ENCODE measurements at places on chromosomes 5 and 9.
A peak's percentile ranks its signal among the peaks of the same experiment; 100 is the strongest.

- DNase-seq = no peak
Observed at GRCh38 chr5:96734871-96735325, 72.7 kb downstream of the CAST start.

GRCh38 chr9:114662081-114662989, 4.7 kb upstream of the TEX53 start:
- peak; percentile 14 for DNase-seq

GRCh38 chr9:122261469-122261881, 3.2 kb downstream of the RBM18 start:
- no peak for DNase-seq

DNA sequence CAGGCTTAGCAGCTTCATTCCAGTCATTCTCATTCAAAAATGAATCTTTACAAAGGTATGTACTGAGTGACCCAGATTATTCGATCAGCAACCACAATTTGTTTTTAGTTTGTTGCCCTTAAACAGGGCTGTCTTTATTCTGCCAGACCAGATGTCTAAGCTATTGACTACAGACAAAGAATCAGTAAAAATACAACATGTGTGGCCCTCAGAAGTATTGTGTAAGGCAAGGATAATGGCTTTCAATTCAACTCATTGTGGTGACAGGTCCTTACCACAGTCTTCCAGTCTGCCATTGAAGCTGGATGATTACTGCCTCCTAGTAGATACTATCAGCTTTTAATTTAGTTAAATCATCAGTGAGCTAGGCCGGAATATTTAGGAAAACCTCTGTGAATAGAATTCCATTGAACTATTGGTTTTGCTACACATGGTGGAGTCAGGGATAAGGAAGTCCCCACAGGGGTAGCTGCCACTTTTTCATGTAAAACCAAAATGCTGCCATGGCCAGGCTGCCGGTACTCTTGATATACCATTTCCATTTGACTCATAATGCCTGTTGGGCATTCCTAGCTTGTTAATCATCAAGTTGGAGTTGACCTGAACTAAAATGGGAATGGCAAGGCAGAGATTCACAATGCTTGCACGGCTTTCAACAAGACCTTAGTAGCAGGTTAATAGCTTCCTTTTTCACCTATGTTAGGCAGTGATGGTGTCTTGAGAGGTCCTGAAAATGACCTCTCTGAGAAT, 175.6 kb downstream of the MEF2C start:
- DNase-seq = no peak

All from NCI-H774 (cell line).